ENCODE measurements at places on chromosomes 4 and X.
A peak's percentile ranks its signal among the peaks of the same experiment; 100 is the strongest.

DNA sequence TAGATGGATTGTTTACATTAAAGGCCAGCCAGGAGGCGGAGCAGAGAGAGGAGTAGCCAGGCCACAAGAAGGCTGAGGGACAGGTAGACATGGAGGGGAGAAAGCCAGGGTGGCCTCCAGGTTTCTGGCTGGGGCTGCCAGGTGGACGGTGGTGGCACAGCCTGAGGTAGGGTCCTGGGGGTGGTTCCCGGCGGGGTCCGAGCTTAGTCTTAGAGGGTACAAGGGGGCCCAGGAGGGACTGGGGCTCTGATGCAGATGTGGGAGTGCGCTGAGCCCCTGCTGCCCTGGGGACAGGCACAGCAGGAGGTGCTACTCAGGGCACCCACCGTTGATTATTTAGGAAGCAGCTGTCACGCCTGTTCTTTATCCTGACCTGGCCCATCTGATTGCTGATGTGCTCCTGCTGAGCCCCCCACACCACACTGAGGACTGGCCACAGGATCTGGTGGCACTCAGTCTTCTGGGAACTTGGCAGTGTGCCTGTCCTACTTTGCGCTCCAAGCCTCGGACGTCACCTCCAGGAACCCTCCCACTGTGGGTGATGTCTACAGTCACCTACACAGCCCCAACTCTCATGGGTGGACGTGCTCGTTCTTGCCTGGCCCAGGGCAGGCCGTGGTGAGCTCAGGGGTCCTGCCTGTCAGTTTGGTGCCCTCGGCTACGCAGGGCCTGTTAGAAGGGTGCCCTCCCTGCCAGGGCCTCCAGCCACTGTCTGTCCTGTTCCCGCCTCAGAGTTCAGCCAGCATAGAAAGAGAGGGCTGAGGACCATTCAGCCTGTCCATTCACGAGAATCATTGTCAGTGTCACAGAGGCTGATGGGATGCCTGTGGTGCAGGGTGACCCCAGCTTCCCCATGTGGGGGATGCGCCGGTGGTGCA is 12.0 kb downstream of the WFS1 start:
- no peak for DNase-seq

GRCh38 chr4:7817877-7818398 is 121.7 kb downstream of the AFAP1 start:
- no peak for DNase-seq

DNA sequence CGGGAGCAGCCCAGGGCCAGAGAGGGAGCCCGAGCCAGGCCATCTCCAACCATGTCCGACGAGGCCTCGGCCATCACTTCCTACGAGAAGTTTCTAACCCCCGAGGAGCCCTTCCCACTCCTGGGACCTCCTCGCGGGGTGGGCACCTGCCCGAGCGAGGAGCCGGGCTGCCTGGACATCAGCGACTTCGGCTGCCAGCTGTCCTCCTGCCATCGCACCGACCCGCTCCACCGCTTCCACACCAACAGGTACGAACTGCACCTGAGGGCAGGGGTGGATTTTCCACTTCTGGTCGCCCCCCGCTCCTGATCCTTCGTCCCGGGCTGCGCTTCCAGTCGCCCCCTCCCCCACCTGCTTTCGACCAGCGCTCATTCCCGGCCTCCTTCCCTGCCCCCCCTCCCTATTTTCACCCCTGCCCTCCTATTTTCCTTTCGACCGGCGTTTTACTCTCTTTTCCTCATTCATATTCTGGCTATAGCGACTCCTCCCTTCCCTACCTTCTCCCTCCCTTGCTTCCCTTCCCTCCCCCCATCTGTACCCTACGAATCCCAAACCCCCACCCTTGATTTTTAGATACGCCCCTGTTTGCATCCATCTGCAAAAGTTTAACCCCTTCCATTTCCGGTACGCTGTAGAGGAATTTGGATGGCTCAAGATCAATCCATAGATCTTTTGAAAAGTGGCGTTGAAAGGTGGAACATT is 633 bp downstream of the FAM199X start:
- DNase-seq: peak; percentile 79

DNA sequence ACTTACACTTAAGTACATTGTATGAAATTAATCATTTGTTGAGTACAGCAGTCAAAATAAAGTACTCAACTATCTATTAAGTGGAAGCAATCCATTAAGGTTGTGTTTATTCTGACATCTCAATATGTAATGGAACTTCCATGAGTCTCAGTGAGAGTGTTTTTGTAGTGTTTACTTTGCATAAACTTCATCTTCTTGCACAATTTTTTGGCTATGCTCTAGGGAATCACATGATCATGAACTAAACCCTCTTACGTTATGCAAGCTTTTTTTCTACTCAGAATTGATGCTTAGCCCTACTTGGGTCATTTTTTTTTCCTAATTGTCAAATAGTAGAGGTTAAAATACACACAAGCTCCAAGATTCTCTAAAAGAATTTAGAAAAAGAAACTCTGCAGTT is 21.1 kb upstream of the PIGA start:
- no peak for DNase-seq

DNA sequence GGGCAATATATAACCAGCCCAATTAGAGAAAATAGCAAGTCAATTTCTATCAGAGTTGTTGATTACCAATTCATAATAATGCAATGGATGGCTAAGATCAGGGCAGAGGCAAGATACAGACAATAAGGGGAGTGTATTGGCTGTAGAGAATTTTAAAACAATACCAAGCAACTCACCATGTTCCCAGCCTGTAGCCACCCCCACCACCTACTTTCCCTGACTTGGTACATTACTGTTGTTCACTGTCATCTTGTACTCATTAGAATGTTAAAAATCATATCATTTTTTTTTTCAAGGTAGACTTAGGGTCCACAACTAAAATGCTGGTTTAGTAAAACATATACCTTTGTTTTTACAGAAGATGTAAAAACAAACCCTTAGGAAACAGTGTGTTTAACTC is 27.7 kb downstream of the HNRNPD start:
- DNase-seq: no peak

DNA sequence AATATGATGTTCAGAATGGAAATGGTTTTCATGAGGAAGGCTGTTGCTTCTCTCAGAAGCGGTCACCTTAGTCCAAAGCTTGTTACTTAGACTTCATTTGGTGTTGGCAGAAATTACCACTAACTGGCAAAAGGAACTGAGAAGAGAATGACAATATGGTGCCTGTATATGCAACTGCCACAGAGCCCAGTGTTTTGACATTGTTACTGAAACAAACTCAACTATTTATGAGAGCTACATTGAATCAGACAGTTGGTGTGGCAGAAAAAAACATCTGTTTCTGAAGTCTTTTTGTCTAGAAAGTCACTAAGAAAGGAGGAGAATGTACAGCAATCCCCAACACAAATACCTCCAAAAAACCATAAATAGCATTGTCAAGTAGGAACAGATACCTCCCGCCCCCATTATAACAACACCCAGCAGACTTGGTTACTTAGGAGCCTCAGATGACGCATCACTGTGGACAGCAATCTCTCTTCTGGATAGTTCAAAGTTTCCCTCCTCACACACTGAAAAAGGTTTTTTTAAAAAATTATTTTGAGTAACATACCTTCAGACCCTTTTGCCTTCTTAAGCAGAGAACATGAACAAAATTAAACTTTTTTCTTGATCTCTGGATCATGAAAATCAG is 92.2 kb downstream of the MAML3 start:
- DNase-seq: no peak

DNA sequence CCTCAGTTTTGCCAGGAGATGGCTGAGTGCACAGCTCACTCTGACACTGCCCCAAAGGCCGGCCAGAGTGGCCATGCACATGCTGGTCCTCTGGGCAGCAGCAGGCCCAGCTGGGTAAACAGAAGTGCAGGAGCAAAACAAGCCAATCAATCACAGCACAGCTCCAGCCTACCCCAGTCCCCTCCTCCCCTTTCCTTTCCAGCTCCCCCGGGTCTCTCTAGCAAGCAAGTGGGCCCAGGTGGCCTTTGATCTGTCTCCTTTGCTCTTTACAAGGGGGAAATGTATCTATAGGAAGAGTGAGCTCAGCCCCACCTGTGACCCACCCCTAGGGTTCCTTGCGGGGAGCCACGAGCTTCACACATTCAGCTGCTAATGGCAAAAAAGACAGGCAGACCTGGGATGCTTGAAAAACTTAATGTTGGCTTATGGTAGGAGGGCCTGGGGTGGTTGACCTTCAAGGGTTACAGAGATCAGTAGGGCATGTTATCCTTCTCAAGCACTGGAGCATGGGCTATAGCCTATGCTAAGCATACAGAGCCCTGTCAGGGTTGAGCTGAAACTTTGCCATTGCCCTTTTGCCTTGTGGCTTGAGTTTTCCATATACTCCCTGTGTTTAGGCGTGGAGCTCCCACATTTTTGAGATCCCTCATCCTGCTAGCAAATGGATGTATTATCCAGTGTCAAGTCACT is 57.8 kb upstream of the PLAC1 start:
- DNase-seq: peak; percentile 33

DNA sequence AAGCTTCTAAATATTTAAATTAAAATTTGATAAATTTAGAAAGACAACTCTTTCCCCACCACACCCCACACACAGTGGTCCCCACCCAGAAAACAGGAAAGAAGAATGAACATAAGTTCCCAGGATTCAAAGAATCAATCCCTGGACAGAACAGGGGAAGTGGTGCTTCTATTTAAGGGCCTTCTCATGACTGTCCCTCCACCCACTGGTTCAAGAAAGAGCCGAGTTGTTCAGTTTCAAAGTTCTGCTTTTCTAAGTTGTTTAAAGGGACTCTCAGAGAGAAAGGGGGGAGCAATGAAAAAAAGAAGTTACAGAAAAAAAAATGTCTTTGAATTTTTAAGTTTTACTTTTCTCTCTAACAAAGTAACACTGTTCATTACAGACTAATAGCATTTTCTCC is 195.8 kb downstream of the PDGFC start:
- DNase-seq: no peak

- no peak for DNase-seq
These were observed 795 bp upstream of the BRWD3 start for GRCh38 chrX:80810365-80810978.

DNA sequence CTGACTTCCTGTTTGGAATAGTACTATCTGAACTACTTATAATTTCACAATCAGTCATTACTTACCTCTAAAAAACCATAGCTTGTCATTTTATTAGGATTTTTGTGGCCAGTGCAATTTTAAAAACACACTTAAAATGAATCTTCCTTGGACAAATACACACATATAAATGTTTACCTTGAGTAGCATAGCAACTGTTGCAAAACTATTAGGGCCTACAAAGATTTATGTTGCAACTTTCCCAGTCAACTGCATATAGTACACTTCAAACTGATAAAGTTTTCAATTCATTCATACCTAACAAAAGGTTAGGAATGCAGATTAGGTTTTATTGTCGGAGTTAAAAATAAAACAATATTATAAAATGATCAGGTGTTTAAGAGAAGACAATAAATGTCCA is 193.0 kb downstream of the PDGFC start:
- DNase-seq: no peak

GRCh38 chr4:148469938-148470337 is 27.7 kb upstream of the NR3C2 start:
- no peak for DNase-seq

- DNase-seq: no peak
These were observed 175.3 kb upstream of the PCDH18 start for GRCh38 chr4:137707626-137708025.

- no peak for DNase-seq
These were observed 41.5 kb downstream of the CLCN4 start for GRCh38 chrX:10198254-10198653.

GRCh38 chrX:16867947-16868346 is 2.2 kb downstream of the RBBP7 start:
- no peak for DNase-seq

DNA sequence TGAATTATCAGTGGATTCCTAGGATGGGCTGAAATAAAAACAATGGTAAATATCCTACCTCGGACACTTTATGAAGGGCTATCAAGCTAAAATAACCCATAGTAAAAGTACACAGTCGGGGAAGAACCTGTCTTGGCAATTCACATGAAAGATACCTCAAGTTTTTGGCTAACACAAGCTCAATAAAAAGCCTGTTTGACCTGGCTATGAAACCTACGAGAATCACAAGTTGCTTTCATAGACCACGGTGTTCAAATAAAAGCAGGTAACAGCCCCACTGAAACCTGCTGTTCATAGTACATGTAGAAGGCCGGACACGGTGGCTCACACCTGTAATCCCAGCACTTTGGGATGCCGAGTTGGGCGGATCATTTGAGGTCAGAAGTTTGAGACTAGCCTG is 12.3 kb downstream of the RLIM start:
- DNase-seq: no peak
